ENCODE measurements at places on chromosomes 12 and 14.

GRCh38 chr14:31657917-31658316 lies 96.7 kb downstream of the NUBPL start:
- no peak overlapping the region for H3K27ac ChIP-seq
- no peaks in the 10 kb centered on the region for H3K4me1 ChIP-seq
- peaks cover 9% of the 10 kb centered on the region for H3K36me3 ChIP-seq
- no peak for DNase-seq
- H3K4me3 ChIP-seq: no peak overlapping the region

GRCh38 chr12:117313926-117314325 lies 47.5 kb downstream of the NOS1 start:
- no peak for DNase-seq
- peak overlapping the region; percentile 22 for H3K27ac ChIP-seq
- no peak overlapping the region for H3K4me3 ChIP-seq

DNA sequence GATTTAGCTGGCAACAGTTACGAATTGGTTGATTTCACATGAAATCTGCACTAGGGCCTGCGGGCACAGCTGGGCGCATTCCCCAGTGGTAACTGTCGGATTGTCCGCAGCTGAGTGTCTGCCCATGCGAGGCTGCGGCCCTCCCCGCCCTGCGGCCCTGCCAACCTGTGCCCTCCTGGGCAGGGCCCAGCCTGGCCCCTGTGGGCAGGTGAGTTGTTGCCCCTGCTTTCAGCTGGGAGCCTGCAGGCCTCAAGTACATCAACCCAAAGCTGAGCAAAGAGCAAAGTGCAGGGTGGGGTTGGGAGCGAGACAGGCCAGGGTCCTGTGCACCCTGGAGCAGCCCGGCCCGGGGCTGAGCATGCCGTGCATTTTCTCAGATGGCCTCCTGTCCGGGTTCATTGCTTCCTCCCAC lies 89.1 kb downstream of the ADGRD1 start:
- H3K27ac ChIP-seq: no peak overlapping the region
- no peak overlapping the region for H3K4me3 ChIP-seq
- DNase-seq: no peak

- H3K27ac ChIP-seq: no peak overlapping the region
- no peaks in the 10 kb centered on the region for H3K27me3 ChIP-seq
- peaks cover 2% of the 10 kb centered on the region for H3K4me1 ChIP-seq
- no peaks in the 10 kb centered on the region for H3K36me3 ChIP-seq
- DNase-seq: no peak
These were observed 979.4 kb downstream of the GALC start for GRCh38 chr14:87013583-87013982.

DNA sequence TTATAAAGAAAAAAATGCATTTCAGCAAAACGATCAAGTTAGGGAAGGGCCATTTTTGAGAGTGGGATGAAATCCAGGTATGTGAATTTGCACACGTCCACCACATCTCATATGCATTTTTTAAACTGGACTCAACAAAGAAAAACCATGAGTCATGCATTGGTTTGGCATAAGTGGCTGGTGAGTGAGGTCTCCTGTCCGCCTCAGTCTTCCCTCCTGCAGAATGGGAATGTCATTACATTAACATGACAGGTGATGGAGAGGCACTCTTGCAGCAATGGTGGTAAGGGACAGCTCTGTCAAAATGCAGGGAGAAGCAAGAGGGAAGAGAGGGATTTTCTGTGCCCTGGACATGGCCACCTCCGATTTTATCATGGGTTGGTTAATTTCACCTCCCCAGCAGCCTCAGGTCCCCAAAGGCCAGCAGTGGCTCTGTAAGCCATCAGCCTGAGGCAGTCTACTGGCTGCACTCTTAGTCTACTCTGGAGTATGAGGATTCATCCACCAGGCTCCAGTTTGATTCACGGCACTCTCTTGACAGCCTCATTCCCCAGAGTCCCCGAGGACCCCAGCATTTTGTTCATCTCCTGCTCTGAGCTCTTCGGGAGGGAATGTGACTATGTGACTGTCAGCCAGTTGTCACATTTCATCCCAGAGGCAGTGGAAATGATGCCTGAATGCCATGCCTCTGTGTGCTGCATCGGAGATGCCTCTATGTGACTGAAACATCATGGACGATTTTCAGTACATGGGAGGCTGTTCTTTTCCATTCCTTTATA lies 17.1 kb upstream of the PWP1 start:
- no peaks in the 10 kb centered on the region for H3K27me3 ChIP-seq
- no peaks in the 10 kb centered on the region for H3K36me3 ChIP-seq
- DNase-seq: no peak
- no peak overlapping the region for H3K27ac ChIP-seq
- peaks cover 17% of the 10 kb centered on the region for H3K4me1 ChIP-seq
- no peak overlapping the region for H3K4me3 ChIP-seq

GRCh38 chr12:57753756-57754337 lies 1.1 kb upstream of the MARCHF9 start:
- H3K4me1 ChIP-seq: peaks cover 39% of the 10 kb centered on the region
- peak overlapping the region; percentile 88 for H3K27ac ChIP-seq
- peaks cover 35% of the 10 kb centered on the region for H3K27me3 ChIP-seq
- peak overlapping the region; percentile 96 for H3K4me3 ChIP-seq

GRCh38 chr14:89484051-89484844 lies 67.2 kb upstream of the FOXN3 start:
- no peaks in the 10 kb centered on the region for H3K4me1 ChIP-seq
- DNase-seq: no peak
- no peak overlapping the region for H3K4me3 ChIP-seq
- peaks cover 8% of the 10 kb centered on the region for H3K36me3 ChIP-seq

GRCh38 chr14:55116246-55117030 lies 12.6 kb upstream of the LGALS3 start:
- no peak overlapping the region for H3K27ac ChIP-seq
- no peak overlapping the region for H3K4me3 ChIP-seq
- DNase-seq: no peak

GRCh38 chr14:101962503-101962874 lies 1.9 kb upstream of the DYNC1H1 start:
- H3K27ac ChIP-seq: no peak overlapping the region
- DNase-seq: no peak
- H3K4me3 ChIP-seq: no peak overlapping the region
- no peaks in the 10 kb centered on the region for H3K4me1 ChIP-seq
- H3K36me3 ChIP-seq: no peaks in the 10 kb centered on the region
- H3K27me3 ChIP-seq: peaks cover 8% of the 10 kb centered on the region

DNA sequence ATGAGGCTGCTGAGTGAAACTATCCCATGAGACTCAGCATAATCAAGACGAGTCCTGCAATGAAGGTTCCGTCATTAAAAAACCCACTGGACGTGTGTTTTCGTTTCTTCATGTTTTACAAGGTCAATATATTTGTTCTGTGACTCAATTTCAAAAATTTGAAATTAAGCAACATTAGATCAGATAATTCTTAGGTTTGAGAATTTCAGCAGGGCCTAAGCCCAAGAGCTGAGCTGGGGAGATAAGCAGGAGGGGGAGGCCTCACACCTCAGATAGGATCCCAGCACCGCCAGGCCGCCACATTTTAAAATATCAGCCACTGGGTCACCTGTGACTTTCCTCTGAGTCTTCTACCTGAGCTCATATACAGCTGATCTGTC lies 13.3 kb downstream of the STX2 start:
- no peaks in the 10 kb centered on the region for H3K4me1 ChIP-seq
- H3K36me3 ChIP-seq: peaks cover 4% of the 10 kb centered on the region
- H3K4me3 ChIP-seq: no peak overlapping the region
- no peak for DNase-seq

DNA sequence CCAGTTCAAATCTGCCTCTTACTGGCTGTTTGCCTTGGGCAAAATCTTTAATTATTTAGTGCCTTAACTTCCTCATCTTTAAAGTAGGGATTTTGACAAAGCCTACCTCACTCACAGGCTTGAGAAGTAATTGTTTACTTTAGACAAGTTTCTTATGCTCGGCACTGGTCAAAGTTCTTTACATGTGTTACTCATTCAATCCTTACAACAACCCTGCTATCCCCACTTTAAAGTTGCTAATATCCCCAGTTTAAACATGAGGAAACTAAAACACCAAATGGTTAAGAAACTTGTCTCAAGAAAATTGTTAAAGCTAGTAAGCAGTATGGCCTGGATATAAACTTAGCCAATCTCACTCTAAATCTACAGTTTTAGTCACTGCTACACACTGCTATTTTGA lies 204.0 kb upstream of the AVPR1A start:
- no peak for DNase-seq
- no peak overlapping the region for H3K4me3 ChIP-seq
- H3K36me3 ChIP-seq: no peaks in the 10 kb centered on the region
- H3K4me1 ChIP-seq: peaks cover 2% of the 10 kb centered on the region
- H3K27ac ChIP-seq: no peak overlapping the region

- H3K4me1 ChIP-seq: peaks cover 32% of the 10 kb centered on the region
- peaks cover 6% of the 10 kb centered on the region for H3K36me3 ChIP-seq
- DNase-seq: peak; percentile 57
- peaks cover 8% of the 10 kb centered on the region for H3K27me3 ChIP-seq
These were observed 36.8 kb upstream of the PLEKHG6 start for GRCh38 chr12:6273541-6274230.

GRCh38 chr12:65520658-65521057 lies 242.2 kb downstream of the MSRB3 start:
- H3K4me1 ChIP-seq: no peaks in the 10 kb centered on the region
- H3K27ac ChIP-seq: no peak overlapping the region
- no peak overlapping the region for H3K4me3 ChIP-seq
- no peaks in the 10 kb centered on the region for H3K36me3 ChIP-seq
- no peaks in the 10 kb centered on the region for H3K27me3 ChIP-seq

DNA sequence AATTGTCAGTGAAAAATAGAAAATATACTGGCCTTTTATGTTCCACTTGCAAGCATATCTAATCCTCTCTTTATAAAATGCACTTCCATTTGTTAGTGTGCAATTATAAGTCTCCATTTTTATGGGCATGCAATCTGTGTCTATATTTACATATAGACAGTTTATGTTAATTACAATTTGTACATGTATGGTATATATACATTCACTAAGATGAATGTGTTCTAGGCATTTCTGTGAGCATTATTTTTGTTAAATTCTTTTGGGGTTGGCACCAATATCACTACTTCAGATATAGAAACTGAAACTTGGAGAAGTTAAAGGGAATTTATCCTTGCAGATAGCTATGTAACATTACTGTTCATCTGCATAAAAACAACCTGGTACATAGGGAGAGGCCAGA lies 470.8 kb upstream of the LMO3 start:
- DNase-seq: no peak
- H3K4me3 ChIP-seq: no peak overlapping the region
- no peaks in the 10 kb centered on the region for H3K4me1 ChIP-seq
- no peaks in the 10 kb centered on the region for H3K27me3 ChIP-seq
- no peak overlapping the region for H3K27ac ChIP-seq

- peaks cover 17% of the 10 kb centered on the region for H3K4me1 ChIP-seq
- no peak overlapping the region for H3K4me3 ChIP-seq
- peaks cover 4% of the 10 kb centered on the region for H3K27me3 ChIP-seq
- H3K36me3 ChIP-seq: peaks cover 13% of the 10 kb centered on the region
These were observed 4.9 kb upstream of the KLHL33 start for GRCh38 chr14:20440882-20441281.

DNA sequence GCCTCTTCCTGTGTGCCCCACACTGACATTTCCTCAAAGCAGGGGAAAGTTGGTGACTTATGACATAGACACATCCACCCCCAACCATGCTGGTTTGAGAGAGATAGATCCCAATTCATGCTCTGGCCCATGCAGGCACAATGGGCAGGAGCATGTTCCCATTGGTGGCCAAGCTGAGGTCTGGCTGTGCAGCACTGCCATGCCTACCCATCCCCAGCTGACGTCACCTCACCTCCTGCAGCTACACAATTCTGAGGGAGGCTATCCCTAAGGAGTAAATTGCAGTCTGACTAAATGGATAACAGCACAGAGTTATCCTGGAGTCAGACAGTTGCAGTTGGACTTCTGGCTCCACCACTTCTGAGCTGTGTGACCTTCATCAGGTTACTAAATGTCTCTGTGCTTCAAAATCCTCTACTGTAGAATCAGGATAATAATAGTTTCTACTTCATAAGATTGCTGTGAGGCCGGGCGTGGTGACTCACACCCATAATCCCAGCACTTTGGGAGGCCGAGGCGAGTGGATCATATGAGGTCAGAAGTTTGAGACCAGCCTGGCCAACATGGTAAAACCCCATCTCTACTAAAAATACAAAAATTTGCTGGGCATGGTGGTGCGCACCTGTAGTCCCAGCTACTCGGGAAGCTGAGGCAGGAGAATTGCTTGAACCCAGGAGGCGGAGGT lies 323.9 kb downstream of the BCL11B start:
- no peak overlapping the region for H3K27ac ChIP-seq
- DNase-seq: no peak
- peaks cover 35% of the 10 kb centered on the region for H3K4me1 ChIP-seq
- H3K27me3 ChIP-seq: peaks cover 2% of the 10 kb centered on the region

- no peak overlapping the region for H3K27ac ChIP-seq
- no peak for DNase-seq
- no peaks in the 10 kb centered on the region for H3K36me3 ChIP-seq
- H3K27me3 ChIP-seq: no peaks in the 10 kb centered on the region
These were observed 262.5 kb upstream of the CAND1 start for GRCh38 chr12:67006610-67007009.

DNA sequence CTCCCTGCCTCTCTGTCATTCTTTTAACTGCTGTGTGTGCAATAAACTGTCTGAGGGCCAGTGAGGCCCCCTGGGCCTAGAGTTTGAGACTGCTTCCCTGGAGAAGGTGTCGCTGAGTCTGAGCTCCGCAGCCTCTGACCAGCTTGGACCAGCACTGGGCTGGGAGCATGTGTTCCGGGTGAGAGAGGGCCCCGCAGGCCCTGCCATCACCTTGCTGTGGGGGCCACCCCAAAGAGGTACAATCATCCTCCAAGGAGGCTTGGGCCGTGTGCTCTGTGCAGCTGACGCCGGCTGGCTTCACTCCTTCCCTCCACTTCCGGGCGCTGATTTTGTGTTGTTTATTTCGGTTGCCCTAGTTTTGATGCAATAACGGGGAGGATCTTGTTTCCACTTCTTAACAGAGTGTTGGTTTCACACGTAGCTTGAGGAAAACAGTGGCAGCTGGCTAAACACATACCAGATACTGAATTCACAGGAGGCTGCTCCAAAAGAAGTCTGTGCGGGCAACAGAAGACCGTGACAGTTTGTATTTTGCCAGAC lies 121.6 kb downstream of the TMEM132C start:
- no peak for DNase-seq
- H3K36me3 ChIP-seq: peaks cover 24% of the 10 kb centered on the region
- H3K4me1 ChIP-seq: no peaks in the 10 kb centered on the region
- H3K4me3 ChIP-seq: no peak overlapping the region

- no peaks in the 10 kb centered on the region for H3K36me3 ChIP-seq
- H3K4me3 ChIP-seq: no peak overlapping the region
- no peak overlapping the region for H3K27ac ChIP-seq
- H3K4me1 ChIP-seq: no peaks in the 10 kb centered on the region
- H3K27me3 ChIP-seq: peaks cover 5% of the 10 kb centered on the region
These were observed 30.7 kb downstream of the TMEM229B start for GRCh38 chr14:67457782-67458181.

DNA sequence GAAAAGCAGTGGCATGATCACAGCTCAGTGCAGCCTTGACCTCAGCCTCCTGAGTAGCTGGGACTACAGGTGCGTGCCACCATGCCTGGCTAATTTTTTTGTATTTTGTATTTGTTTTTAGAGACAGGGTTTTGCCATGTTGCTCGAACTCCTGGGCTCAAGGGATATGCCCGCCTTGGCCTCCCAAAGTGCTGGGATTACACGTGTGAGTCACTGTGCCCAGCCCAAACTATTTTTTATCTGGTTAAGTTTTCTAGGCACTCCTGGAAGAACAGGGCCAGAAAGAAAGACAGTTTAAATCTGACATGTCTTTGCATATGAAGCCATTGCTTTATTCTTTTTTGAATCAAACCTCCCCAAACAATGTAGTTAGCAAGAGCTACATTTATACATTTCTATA lies 27.5 kb upstream of the PTGR2 start:
- H3K27ac ChIP-seq: no peak overlapping the region
- no peaks in the 10 kb centered on the region for H3K36me3 ChIP-seq
- no peak for DNase-seq

GRCh38 chr12:82593901-82594396 lies 92.8 kb upstream of the TMTC2 start:
- no peak overlapping the region for H3K4me3 ChIP-seq
- no peaks in the 10 kb centered on the region for H3K36me3 ChIP-seq
- H3K27me3 ChIP-seq: peaks cover 1% of the 10 kb centered on the region
- no peaks in the 10 kb centered on the region for H3K4me1 ChIP-seq

Measured in endothelial cell (in vitro differentiated cells).